NCI-H460 (cell line): ENCODE measurements at places on chromosomes 11 and 22. TPM values are rescaled to one million over a fixed set of nuclear protein-coding genes. Genes with fewer than 3 reads are reported as not detected.

DNA sequence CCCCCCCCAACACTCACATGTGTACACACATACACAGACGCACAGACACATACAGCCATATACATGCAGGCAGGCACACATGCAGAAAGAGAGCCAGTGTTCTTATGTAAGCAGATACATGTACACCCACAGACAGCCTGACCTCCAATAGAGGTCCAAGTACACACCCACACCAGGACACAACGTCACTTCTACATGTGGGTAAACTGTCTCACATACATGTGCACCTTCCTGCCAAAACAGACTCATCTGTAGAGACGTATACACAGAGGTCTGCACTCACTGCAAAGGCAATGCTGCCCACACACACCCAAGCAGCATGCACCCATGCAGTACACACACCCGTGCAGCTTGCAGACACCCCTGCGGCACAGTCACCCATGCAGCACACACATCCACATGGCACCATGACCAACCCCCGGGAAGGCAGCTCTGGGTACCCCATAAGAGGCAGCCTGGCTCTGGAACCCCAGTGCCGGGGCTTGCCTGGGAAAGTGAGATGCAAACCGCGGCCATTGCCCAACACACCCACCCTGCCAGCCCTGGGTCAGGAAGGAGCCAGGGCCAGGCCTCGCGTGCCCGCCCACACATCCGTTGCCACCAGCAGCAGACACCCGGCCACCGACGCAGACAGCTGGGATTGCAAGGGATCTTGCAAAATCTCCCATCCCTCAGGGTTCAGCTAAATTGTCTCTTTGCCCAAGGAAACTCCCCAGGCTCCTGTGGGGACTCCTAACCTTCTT, 10.1 kb downstream of the CASTOR1 start:
- no peak for DNase-seq

DNA sequence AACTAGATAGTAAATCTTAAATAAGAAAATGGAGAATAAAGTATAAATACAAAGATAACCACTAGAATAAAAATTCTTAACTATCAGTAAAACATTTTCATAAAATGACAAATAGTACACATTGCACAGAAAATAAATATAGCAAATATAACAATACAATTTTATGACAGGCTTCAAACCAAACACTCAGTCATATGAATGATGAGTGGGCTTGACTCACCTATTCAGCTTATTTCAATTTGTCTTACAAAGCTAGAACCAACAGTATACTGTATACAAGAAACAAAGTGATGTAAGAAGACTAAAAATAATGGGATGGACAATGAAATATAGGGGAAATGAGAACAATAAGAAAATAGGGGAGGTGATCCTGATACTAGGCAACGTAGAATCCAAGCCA, 141.2 kb downstream of the CWF19L2 start:
- DNase-seq = no peak

GRCh38 chr11:59259867-59260475, 47.2 kb upstream of the MPEG1 start:
- no peak for DNase-seq

DNA sequence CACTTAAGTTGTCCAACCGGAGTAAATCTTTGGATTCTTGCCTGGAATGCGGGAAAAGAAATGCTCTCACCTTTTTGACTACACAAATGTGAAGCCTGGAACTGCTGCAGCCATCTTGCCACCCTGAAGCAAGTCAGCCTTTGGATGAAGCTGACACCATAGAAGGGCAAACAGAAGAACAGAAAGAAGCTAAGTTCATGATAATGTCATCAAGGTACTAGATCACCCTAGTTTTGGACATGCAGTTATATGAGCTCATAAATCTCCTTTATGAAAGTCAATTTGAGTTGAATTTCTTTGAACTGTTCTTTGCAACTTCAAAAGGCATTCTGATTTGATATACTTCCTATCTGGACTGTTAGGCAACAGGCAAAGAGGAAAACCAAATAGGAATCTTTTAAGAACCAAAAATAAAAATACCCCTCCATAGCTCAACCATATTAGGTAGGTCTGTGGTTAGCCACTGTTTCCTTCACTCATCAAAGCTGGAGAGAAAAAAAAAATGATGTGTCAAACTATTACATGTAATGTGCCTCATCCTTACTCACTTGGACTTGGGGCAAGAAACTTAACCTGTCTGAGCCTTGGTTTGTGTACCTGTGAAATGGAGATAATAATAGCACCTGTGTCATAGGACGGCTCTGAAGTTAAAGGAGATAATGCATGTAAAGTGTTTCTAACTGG, 91.9 kb downstream of the WT1 start:
- DNase-seq = no peak

DNA sequence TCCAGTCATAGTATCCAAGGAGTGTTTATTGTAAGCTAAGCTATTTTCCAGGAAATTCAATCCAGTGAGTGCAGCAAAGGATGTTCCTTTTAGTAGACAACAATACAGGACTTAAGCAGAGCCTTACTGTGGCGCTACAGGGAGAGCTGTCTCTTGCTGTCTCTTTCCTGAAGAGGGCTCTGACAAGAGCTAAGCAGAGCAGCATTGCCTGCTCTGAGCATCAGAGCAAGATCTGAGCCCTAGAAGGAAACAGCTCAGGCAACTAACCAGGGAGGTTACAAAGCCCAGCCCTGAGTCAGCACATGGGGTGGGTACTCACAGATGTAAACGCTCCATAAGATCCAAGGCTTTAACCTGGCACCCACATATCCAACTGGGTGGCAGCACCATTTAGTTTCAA, 8.0 kb downstream of the LAYN start:
- no peak for DNase-seq

- no peak for DNase-seq
These were observed 1.6 kb upstream of the ACCSL start for GRCh38 chr11:44046182-44046581.

- DNase-seq = no peak
These were observed 55.9 kb downstream of the KCNC1 start for GRCh38 chr11:17790453-17790852.

The CFAP300 gene
- 8.2 and 9.0 TPM in 2 replicates for total RNA-seq

The YPEL4 gene
- not detected in 2 replicates for total RNA-seq

The DENND6B gene
- total RNA-seq = 0.81 and 1.5 TPM in 2 replicates
